ENCODE measurements at places on chromosomes 1 and 21.

- DNase-seq, result no peak
Observed at GRCh38 chr1:198679535-198680173, 40.8 kb downstream of the PTPRC start.

GRCh38 chr1:155241841-155242264, 13.4 kb downstream of the ENTREP3 start:
- no peak for DNase-seq

DNA sequence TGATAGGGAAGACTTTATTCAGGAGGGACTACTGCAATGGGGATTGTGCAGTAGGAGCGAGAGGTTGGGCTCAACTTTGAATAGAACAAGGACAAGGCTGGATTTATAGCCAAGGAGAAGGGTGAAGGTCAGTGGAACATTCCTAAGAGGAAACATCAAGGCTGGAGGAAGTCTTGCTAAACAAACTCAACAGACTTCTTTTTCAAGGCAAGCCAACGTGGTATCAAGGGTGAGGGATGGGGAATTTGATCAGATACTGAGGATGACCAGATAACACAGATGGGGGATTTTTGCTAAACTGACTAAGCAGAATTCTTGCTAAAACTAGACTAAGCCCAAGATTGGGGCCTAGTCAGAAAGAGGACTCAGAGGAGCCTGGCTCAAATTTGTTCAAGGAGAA, 107.3 kb downstream of the DUSP10 start:
- DNase-seq, result no peak

DNA sequence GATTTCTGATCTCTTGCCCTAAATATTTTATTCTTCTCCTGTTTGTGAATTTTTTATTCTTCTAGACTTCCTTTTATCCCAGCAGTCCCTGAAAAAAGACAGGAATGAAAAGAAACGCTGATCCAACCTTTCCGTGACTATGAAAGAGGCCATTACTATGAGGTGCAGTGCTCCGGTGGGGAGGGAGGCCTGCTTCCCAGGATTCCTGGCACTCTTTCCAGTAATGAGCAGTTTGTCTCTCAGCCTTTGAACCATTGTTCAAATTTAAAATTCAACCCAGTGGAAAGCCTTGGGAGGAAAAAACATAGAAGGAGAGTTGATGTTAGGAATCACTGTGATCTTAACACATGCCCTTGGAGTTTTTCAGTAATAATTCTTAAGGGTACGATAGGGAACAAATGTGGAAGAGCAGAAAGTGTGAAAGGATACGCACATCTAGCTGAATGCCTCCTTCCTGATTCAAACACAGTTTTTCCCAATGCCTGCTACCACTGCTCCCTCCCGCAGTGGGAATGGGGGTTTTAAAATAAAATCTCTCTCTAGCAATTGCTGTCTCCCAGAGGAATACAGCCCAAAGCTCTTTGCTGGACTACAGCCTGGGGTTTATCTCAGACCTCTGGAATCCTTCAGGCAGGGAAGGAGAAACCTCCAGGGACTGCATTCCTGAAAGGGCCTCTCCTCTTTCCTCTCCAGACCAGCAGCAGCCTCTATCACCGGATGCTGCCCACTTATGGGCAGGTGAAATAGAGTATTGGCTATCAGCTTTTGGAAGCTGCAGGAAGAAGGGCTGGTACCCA, 6.1 kb downstream of the IER5 start:
- DNase-seq, result no peak

GRCh38 chr1:54850069-54850730, 36.8 kb downstream of the DHCR24 start:
- peak; percentile 17 for DNase-seq

GRCh38 chr1:39666772-39667171, 5.1 kb downstream of the NT5C1A start:
- no peak for DNase-seq

GRCh38 chr1:206982216-206982615, 12.0 kb upstream of the FCAMR start:
- DNase-seq, result peak; percentile 39

GRCh38 chr21:41500931-41501381, 7.0 kb downstream of the TMPRSS2 start:
- DNase-seq, result no peak

DNA sequence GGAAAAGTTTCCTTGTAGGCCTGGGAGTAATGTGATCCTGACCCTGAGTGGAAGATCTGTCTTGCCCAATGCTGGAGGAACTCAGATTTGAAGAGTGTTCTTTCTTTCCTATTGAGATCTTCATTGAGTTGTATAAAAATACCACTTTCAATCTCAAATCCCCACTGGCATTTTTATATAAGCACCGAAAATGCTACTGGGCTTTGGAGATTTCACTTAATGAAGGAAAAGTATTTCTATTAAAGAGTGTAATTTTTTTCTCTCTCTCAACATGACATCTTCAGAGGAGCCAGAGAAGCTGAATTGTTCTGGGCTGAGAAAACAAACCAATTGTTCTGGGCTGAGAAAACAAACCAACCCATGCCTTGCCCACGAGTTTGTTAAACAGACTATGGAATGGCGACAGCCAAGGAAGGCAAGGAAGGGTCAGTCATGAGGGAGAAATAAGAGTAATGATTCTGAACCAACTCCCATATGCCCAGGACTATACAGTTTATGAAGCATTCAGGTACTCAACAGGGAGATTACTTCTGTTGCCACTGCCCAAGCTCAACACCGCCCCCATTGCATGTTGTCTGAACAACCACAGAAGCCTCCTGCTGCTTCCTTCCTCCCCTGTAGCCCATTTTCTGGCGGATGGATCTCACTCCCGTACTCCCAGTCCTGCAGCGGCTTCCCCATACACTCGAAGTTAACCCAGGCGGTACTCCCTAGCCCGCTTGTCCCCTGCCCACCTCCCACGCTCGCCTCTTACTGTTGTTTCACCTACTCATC, 103.2 kb downstream of the BEND5 start:
- DNase-seq, result no peak

DNA sequence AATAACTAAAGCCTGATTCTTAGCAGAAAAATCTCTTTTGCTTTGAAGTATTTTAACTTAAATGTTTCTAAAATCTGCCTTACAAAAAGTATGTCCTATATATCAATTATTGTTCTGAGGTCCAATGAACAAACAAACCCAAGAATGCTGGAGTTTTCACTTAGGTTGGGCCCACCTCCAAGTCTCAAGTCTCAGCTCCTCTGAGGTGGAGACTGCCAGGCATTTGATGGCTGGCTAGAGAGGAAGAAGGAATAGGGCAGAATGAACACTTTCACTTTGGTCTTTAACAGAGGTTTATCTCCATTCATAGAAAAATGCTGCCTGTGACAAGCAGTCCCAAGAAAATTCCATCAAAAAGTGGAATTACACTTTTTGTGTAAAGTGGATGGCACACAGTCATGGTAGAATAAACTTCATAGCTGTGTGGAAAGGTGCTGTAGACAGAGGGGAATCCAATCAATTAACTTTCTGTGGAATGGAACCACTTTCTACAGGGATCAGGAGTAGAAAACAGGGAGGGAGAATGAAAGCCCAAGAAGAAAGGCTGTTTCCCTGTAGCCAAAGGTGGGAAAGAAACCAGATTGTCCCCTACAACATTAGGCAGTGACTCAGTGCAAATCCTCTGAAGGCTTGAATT, 349.4 kb upstream of the RUNX1 start:
- no peak for DNase-seq

DNA sequence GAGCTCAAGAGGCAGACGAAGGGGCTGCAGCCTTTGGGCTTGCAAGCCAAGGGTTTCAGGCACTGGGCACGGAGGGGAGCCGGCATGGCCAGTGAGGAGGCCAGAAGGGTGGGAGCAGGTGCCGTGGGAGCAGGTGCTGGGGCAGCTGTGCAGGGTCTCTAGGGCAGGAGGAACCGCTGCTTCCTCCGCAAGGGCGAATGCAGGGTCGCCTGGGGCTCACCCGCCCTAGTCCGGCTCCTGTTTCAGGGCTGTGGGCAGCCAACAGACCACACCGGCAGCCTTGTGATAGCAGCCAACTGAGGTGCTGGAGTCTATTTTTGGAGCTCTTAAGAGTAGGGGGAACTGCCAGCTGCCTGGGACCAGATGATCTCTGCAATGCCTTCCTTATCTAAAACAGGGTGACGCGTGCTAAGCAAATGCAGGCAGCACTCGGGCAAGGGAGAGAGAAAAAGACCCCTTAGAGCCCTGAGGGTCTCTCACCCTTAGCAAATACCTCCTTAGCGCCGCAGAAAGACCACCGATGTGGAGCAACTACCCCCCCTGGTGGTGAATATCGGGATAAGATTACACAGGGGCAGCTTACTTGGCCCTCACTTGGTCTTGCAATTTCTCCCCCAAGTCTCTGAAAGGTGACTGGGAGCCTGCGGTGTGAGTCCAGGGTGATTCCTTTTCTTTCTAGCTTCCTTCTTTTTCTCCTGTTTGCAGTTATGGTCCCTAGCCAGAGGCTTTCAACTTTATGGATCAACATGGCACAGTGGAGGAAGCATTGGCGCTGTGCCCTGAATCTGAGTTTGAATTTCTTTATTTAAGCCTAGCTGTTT, 20.7 kb upstream of the MAPKAPK2 start:
- DNase-seq, result peak; percentile 45

DNA sequence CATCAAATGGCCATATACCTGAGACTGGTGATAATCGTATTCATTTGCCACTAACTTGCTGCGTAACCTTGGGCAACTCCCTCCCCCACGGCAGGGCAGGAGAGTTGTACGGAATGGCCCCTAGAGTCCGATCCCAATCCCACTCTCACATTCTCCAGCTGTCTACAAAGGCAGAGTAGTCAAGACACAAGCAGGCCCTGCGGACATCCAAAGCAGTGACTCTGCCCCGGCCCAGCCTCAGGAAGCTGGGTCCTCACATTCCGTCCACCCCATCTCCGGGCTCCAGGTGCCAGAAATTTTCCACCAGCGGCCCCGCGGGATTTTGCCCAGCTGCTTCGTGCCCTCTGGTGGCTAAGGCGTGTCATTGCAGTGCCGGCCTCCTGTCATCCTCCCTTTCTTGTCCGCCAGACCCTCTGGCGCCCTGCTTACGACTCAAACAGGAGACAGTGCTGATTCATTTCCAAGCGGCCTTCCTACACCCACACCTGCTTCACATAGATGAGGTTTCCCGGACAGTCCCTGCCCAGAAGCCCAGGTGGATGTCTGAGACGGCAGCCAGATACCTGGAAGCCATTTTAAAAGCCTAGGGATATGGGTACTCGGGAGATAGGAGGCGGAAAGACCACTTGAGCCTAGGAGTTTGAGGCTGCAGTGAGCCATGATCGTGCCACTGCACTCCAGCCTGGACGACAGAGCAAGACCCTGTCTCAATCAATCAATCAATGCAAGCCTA, 2.9 kb upstream of the S100A2 start:
- DNase-seq, result no peak

GRCh38 chr1:178864326-178864725, 6.6 kb downstream of the ANGPTL1 start:
- no peak for DNase-seq

DNA sequence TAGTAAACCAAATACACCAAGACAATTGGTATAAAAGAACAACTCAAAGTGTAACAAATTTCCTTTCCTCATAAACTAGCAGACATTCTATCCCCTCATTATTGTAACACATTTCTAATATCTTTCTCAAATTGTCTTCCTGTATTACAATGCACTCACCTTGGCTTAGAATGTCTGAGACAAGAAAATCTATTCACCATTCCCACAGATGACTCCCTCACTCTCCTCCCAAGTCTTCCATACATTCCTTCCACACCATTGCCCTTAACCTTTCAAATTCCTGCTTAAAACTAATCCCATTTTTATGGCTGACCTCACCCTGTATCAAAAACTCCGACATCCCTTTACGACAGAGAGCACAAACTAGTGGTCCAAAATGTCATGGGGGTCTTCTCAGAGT, 56.0 kb downstream of the LTN1 start:
- no peak for DNase-seq

DNA sequence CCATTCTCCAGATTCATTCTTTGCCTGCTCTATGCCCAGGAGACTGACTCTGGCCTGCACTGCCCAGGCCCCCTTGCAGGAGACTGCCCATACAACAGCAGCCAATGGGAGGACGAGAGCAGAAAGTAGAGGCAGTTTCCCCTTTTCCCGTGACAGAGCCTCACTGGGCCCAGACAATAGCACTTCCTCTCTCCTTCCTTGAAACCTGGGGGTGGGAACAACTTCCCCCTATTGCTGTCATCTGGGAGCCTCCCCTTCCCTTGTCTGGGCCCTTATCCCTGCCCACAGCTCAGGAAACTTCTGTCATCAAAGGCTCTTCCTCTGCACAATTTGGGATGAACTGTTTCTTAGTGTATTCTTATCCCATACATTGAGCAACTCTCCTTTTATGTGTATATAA, 60.8 kb upstream of the KCNJ15 start:
- DNase-seq, result no peak

DNA sequence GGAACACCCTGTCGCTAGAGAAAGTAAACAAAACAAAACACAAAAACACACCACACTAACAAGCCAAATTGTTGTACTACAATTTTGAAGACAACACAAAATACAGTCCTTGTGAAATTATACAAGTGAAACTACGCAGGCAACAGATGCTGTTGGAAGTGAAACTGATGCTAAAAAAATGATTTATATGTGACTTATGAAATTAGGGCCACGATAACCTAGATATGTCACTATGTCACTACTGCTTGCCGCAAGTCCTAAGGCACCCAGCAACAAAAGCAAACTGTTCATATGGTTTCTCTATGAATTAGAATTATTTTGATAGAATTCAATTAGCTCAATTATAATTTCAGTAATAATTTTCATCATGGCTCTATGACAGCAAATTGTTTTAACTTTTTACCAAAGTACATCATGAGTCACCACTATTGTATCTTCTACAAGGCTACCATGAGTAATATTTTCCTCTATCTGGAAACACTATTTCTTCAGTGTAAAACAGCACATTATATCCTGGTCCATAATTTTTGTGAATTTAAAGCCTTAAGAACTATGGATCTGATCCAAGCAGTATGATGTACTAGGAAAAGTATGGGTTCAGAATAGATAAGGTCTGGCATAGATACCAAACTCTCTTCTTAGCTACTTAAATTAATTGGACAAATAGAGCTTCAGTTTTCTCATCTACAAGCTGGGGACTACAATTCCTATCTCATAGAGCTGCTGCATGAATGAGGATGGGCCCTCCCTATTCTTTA, 216.3 kb downstream of the COL11A1 start:
- DNase-seq, result no peak

DNA sequence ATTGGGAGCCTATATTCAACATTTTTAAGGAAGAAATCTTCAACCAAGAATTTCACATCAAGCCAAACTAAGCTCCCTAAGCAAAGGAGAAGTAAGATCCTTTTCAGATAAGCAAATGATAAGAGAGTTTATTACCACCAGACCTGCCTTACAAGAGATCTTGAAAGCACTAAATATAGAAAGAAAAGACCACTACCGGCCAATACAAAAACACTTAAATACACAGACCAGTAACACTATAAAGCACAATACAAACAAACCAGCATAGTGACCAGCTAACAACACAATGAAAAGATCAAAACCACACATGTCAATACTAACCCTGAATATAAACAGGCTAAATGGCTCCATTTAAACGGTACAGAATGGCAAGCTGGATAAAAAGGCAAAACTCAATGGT, 165.4 kb downstream of the MRPL39 start:
- DNase-seq, result no peak

GRCh38 chr1:116168277-116169032, 57.3 kb downstream of the MAB21L3 start:
- peak; percentile 56 for DNase-seq
